ENCODE measurements at places on chromosomes 5 and 9.

DNA sequence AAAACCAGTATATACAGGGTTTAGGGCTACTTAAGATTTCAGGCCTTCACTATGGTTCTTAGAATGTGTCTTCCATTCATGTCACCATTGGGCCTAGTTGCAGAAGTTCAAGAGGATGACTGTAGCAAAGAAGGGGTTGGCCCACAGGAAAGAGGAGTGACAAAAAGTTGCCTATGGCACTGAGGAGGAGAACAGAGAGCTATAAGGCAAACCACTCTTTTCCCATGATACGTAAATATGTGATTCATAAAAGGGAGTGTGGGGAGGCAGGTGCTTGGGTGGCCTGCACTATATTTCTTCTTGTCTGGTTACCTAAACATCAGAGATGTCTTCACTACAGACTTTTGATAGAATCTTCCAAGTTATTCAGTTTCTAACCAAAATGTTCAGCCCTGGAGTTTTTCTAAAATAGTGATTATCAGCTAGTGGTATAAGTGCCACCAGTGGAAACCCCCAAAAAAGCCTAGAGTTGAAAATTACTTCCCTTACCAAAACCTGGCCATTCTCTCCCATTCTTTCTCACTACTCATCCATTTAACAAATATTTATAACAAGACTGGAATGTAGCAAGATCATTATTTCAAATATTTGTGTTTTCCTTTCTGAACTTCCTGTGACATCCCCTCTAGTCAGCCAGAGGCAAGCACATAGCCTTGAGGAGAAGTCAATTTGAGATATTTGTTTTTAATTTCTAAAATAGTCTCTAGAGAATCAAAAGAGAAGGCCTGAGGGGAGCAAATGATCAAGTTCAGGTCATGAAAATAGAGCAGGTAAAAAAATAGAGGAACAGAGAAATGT is 367.4 kb downstream of the EFNA5 start:
- DNase-seq = no peak

GRCh38 chr5:116546033-116546742 is 28.4 kb downstream of the SEMA6A start:
- DNase-seq = no peak

GRCh38 chr5:78547183-78547582 is 101.4 kb downstream of the LHFPL2 start:
- DNase-seq = peak; percentile 50

GRCh38 chr5:151812757-151813309 is 41.1 kb downstream of the G3BP1 start:
- DNase-seq = peak; percentile 56

DNA sequence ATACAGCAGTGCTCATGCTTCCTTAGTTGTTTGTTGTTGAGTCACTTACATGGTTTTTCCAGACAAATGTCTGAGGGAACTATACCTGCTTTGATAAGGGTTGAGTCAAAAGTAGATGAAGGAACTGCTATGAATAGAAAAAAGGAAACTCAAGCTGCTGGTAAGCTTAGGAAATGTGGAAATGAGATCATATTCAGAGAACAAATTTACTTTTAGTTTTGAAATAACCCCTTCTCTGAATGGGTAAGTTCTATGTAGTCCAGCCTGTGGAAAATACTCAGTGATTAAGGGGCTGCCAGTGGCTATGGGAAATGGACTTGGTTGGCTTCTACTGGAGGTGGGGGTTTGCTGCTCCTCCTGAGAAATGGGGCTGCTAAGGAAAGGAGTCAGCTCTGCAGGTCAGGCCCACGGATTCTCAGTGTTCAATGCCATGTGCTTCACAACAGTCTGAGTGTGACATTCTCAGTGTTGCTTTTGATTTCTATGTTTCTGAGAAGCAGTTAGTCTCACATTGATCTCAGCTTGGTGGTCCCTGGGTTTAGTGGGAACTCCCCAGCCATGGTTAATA is 47.7 kb upstream of the GLRX start:
- DNase-seq = peak; percentile 54

DNA sequence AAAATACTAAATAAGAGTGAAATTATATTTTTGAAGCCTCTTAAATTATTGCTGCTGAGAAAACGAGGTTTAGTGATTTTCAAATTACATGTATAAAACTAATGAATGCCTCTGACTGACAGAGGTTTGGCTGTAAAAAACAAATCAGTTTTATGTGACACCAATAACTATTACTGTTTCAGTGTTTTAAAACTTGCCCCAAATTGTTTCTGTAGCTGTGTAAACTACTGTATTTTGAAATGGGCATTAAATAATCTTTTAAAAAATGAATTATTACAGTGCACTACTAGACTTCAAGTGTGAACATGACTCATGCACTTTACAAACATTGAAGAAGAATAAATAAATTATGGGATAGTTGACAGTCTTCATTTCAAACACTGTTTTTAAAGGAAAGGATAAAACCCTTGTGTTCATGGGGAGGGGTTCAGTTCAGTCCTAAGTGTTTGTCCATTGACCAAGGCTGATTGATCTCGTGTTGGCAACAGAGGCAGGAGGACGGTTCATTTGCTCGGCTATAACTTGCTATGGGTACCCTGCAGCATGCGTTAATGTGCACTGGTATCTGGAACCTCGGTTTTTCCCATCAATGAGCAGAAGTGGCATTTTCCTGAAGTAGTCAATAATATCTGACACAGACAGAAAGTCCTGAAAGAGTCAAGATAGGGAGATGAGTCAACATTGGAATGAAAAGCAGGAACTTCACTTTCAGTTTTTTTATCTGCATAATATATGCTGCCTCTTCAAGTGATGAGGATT is 15.6 kb downstream of the C5orf58 start:
- DNase-seq = no peak

- DNase-seq = no peak
These were observed 30.6 kb upstream of the TLE1 start for GRCh38 chr9:81719972-81720371.

DNA sequence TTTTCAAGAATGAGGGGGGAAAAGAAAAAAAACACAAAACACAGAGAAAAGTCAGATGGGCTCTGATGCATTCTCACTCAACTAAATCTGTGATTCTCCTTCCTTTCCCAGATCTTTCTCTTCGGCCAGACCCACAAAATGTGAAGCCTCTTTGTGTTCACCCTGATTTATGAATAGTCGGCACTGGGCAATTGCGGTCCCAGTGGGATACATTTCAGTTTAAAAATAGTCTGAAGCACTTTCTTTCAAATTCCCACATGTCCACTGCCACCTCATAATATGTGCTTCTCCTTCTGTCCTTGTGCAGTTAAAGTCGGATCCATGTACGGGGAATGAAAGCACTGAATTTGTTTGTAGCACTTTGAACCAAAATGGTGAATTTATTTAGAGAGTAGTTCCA is 995.4 kb upstream of the WWC1 start:
- no peak for DNase-seq

GRCh38 chr9:21286659-21287058 is 18.5 kb downstream of the IFNA5 start:
- no peak for DNase-seq
